ENCODE measurements at places on chromosomes 1 and 21.

DNA sequence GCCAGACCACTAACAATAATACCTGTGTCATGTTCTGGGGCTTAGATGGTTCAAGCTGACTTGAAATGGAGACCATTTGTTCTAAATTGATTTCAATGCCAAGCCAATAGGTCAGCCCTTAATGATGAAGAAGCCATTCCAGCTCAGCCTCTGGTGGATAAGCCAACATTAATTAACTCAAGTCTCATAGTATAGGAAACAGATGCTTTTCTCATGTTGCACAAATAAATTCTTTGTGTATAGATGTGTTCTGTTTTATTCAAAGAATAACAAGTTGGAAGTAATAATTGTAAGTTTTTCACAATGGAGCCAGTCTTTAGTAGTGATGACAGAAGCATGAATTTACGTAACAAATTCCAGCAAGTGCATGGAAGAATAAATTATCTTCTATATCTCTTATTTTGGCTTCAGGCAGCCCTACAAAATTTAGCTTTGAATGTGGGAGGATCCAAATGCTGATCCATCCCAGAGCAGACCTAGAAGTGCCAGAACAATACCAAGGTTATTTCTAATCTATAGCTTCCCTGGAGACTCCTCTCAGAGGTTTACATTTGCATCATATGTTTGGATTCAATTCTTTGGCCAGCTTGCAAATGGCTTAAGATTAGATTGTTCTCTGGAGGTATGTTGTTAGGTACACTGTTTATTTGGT lies 42.2 kb upstream of the C1orf105 start:
- no peak for DNase-seq

- DNase-seq, result no peak
Measured at GRCh38 chr1:54838565-54839180, 37.5 kb upstream of the TTC22 start.

DNA sequence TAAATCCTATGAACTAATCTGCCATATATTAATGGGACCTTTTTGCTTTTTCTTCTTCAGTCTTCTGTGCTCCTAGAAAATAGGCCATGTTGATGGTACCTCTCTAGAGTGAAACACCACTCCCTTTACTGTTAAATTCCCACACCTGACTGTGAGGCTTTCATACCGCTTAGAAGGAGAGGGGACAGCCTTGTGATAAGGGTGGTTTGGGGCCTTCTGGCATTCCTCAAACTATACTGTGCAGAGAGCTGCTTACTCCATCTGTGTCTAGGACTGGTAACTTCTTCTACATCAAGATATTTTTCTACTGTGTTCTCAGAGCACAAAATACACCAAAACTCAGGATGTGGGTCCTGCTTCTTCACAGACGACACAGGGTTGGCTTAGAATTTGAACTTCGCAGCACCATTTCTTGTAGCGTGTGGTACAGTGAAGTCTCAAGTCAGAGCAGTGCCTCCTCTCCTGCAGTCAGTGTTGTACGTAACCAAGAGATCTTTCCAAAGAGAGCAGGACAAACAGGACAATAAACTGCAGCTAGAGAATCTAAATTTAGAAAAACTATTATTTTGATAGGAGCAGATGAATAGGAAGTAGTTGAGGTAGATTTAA lies 43.8 kb downstream of the MACO1 start:
- no peak for DNase-seq

DNA sequence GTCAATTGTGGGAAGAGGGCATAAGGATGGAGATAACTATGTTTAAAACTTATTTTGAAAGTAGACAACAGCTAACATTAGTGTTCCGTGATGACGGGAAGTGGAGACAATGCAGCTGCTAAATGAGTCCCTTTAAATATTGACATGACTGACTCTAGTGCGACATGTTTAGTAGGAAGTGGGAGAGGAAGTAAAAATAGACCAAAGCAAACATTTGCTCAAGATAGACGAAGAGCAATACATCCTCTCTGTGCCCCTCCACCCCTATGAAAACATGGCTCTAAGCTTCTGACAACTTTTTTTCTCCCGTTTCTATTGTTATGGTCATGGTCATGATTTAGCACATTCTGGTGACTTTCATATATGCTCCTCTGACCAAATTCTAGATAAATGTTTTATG lies 60.0 kb upstream of the HMCN1 start:
- no peak for DNase-seq

GRCh38 chr1:100050139-100050538 lies 80.3 kb downstream of the SLC35A3 start:
- no peak for DNase-seq

DNA sequence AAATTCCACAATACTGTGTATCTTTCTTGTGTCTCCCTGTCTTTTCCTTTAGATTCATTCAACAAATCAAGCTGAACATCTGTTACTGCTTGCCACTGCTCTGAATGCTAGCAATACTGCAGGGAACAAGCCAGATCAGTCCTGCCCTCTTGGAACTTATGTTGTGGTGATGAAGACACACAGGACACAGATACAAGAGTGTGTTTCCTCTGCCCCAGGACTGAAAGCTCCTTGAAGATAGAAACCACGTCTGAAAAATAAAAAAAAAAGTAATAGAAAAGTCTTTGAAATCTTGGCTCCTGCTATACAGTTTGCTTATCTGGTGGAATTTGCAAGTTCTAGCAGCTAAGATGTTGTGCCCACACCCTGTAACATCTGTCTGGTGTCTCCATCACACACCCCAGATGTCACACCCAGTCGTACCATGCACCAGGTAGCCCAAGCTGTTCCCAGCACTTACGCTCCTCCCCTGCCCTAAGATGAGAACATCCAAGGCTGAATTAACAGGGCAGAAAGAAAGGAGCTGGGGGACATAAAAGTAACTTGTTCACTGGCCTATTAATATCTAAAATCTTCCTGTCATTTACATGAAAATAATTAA lies 80.2 kb upstream of the GALNT2 start:
- no peak for DNase-seq

DNA sequence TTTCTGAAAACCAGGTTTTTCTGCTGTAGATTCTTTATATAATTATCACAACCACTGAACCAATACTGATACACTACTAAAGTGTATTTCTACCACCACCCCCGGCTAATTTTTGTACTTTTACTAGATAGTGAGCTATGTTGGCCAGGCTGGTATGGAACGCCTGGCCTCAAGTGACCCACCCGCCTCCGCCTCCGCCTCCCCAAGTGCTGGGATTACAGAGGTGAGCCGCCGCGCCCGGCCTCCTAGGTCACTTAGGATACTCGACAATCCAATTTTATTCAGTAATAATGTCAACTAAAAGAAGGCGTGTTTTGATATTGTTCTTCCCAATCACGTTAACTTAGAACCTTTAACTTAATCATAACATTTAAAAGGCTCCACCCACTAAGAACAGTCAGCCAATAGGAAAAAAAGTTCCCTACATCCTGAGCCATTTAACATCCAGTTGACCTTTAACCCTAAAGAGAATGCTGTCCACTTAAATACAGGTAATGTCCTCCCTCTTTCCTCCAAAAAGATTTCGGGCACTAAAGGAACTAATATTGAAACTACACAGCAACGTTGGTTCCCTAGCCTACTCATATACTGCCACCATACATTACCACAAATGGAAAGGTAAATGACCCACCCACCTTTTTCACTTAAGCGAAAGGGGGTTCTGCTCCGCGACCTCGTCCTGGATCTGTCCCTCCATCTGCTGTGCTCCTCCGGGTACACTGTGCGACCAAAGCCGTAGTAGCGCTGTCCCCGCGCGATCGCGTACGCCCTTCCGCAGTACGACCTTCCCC lies 1.2 kb downstream of the RSRP1 start:
- no peak for DNase-seq

GRCh38 chr1:161486806-161487741 lies 18.2 kb upstream of the FCGR2A start:
- peak; percentile 36 for DNase-seq

- DNase-seq, result no peak
Measured at GRCh38 chr1:206570529-206570928, 41.7 kb downstream of the EIF2D start.

GRCh38 chr21:32322676-32323075 lies 24.0 kb downstream of the MRAP start:
- no peak for DNase-seq
